IPS DF 6.9 (cell line): ENCODE measurements at places on chromosomes 13 and 19.

GRCh38 chr13:99886706-99887105, 84.9 kb downstream of the ZIC5 start:
- DNase-seq: no peak

- DNase-seq: no peak
These were observed 24.1 kb upstream of the CEACAM1 start for GRCh38 chr19:42552086-42553065.

DNA sequence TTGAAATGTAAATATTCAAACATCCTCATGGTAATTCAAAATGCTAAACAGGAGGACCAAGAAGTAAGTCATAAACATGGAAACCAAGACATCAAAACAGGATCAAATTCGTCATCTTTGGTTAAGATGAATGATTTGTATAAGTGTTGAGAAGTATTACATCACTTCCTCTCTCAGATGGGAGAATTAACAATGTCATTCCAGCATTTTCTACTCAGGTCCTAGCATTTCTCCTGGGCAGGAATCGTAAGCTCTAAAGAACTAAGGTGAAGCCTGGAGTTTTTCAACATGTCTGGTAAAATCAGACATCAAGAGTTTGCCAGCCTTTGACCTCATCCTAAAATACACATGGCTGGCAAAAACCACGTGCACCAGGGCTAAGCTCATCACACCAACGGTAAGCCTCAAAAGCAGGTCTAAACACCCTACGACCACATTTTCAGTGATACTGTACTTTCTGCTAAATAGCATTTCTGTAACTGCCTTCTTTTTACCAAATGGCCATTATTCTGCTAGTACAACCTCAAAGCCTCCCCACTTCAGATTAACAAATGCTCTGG, 24.8 kb downstream of the RANBP3 start:
- DNase-seq: no peak

GRCh38 chr19:2424686-2425621, 2.4 kb downstream of the TIMM13 start:
- no peak for DNase-seq

DNA sequence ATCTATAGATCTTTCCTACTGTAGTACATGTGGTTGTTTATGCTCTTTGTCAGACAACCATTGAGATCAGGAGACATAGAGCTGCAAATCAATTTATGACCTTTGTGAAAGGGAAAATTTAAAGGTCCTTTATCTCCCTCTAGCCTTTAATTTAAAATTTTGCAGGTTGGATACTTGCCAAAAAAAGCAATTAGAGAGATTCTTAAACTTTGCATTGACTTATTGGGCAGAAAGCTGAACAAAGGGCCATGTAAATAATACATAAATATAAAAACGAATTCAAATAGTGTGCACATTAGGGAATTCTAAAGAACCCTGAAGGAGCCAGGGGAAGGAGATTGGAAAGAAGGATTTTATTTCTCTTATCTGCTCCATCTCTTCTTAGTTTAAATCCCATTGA, 22.0 kb upstream of the RB1 start:
- DNase-seq: no peak

GRCh38 chr19:11261971-11262839, at the start of gene DOCK6:
Gene DOCK6, minus strand, starts transcription at chr19:11262524. Its CDS starts 84 bp downstream, at chr19:11262440.
- DNase-seq: no peak

DNA sequence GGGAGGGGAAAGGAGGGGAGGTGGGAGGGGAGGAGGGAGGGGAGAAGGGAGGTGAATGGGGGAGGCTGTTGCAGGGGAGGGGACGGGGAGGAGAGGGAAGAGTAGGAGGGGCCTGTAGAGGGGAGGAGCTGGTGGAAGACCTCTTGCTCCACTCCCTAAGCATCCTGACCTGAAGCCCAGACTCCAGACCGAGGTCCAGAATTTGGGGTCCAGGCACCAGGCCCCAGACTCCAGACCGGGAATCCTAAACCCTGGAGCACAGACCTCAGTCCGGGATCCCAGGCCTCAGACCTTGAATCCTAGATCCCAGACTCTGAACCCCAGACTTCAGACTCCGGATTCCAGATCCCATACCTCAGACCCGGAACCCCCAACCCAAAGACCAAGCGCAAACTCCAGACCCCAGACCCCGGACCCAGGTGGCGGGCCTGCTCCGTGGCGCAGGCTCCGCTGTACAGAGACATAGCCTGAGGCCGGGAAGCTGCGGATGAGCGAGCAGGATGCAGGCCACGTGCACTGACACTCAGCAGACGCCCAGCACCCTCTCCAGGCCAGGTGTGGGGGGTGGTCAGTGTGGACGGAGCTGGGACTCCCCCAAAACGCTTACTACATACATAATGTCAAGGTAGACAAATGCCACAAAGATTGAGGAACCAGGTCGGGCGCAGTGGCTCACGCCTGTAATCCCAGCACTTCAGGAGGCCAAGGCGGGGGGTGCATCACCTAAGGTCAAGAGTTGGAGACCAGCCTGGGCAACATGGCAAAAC, 710 bp upstream of the BTBD2 start:
- DNase-seq: no peak

GRCh38 chr13:40613192-40613818, 53.1 kb downstream of the FOXO1 start:
- DNase-seq: no peak

GRCh38 chr13:33642374-33643065, 175.4 kb upstream of the RFC3 start:
- DNase-seq: no peak

DNA sequence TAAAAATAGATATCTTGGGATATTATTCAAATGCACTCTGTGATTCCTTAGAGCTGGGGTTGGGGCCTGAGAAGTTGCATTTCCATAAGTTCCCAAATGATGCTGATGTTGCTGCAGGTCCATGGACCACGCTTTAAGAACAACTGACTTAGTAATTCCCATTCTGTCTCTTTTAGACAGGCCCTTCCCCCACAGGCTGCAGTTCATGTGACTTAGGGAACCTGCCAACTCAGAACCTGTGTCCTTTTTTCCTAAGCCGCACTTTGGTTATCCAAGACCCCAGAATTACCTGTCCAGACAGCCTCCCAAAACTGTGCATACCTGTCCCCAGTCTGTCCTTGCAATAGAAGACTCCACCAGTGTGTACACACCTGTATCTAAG, 1.7 kb upstream of the ITGBL1 start:
- DNase-seq: no peak

GRCh38 chr13:27306364-27306763, 35.7 kb downstream of the RASL11A start:
- DNase-seq: no peak

DNA sequence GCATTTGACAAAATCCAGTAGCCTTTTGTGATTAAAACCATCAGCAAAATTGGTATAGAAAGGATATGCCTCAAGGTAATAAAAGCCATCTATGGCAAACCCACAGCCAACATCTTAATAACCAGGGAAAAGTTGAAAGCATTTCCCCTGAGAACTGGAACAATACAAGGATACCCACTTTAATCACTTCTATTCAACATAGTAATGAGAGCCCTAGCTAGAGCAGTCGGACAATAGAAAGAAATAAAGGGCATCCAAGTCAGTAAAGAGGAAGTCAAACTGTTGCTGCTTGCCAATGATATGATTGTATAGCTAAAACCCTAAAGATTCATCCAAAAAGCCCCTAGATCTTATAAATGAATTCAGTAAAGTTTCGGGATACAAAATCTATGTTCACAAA, 1510.3 kb downstream of the PCDH9 start:
- no peak for DNase-seq

DNA sequence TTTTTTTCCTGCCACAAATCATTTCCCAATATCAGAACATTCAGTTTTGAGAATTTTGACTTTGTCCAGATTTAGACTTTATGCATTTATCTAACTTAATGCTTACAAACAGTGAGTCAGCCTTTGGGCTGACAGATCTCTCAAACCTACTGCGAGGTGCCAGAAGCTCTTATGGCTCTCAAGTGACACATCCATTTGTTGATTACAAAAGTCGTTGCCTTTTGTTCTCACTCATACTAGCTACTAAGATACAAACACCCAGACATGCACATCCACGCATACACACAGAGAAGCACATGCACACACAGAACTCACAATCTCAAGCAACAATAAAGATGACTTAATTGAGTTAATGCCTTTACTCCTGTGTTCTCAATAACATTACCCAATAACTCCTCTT, 1147.5 kb downstream of the DIAPH3 start:
- no peak for DNase-seq

DNA sequence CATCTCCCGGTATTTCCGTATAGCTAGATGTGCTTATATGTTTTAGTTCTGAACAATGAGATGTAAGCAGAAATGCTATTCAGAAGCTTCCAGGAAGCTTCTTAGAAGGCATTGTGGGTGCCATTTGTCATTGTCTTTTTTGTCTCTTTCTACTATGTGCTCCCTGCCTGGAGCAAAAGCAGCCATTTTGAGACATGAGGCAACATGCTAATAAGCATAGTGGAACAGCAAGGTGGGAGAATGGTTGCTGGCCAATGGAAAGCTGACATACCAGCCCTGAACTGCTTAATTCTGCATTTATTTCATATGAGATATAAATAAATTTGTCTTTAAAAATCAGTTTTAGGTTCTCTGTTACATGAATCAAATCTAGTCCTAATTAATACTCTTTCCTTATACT, 299.7 kb downstream of the LMO7 start:
- DNase-seq: peak; percentile 37

- no peak for DNase-seq
These were observed 47.4 kb upstream of the SERPINE3 start for GRCh38 chr13:51292000-51292565.

DNA sequence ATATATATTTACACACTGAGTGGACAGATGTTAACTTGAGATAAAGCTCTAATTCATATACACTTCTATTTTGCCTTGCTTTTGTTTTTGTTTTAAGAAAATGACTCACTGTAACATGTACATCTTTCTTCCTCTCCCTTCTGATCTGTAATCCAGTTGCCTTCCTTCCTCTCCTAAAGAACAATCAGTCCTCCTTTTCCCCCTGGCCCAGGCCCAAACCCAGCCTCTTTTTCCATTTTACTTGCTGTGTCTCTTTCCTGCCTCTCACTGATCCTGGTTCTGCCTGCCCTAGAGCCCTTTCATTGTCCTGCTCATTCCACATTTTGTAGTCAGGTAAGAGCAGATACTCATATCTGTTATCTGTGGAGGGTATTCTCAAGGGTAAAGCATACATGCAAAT, 50.8 kb downstream of the ZAR1L start:
- DNase-seq: no peak

GRCh38 chr19:4557971-4558941, 1.2 kb downstream of the SEMA6B start:
- DNase-seq: no peak

- DNase-seq: no peak
These were observed 14.6 kb upstream of the SIN3B start for GRCh38 chr19:16814526-16815100.

DNA sequence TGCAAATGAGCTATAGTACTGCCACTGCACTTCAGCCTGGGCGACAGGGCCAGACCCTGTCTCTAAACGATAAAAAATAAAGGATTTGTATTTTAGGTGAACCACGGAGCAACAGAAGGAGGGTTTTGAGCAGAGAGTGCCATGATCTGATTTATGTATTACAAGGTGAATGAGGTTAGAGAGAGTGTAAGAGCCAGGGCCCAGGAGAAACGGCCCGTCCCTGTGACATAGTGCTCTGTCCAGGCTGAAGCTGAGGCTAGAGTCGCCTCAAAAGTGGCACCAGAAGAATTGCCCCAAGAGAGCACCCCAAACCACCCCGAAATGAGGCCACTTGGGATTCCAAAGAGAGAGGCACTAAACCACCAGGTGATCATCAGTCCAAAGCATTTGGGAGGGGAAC, 16.9 kb downstream of the MAG start:
- no peak for DNase-seq

DNA sequence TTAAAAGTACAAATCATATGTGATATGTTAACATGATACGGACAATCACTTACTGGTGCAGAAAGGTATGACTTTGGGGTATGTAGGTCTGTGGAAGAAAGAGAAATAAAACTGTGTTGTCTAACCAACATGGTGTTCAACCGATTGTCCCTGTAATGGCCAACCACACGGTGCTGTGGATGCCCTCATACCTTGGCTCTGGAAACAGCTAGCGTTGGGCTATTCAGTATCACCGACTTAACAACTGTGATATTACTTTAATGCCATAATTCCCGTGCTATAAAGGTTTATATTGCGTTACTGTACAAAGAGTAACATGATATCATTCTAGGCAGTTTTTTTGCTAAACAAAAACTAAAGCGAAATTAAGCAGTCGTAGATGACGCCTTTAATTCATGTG, 448.3 kb downstream of the EFNB2 start:
- no peak for DNase-seq

GRCh38 chr13:39347926-39348901, 254.8 kb downstream of the LHFPL6 start:
- DNase-seq: no peak

- DNase-seq: no peak
These were observed 78.7 kb downstream of the WTIP start for GRCh38 chr19:34560229-34560628.

DNA sequence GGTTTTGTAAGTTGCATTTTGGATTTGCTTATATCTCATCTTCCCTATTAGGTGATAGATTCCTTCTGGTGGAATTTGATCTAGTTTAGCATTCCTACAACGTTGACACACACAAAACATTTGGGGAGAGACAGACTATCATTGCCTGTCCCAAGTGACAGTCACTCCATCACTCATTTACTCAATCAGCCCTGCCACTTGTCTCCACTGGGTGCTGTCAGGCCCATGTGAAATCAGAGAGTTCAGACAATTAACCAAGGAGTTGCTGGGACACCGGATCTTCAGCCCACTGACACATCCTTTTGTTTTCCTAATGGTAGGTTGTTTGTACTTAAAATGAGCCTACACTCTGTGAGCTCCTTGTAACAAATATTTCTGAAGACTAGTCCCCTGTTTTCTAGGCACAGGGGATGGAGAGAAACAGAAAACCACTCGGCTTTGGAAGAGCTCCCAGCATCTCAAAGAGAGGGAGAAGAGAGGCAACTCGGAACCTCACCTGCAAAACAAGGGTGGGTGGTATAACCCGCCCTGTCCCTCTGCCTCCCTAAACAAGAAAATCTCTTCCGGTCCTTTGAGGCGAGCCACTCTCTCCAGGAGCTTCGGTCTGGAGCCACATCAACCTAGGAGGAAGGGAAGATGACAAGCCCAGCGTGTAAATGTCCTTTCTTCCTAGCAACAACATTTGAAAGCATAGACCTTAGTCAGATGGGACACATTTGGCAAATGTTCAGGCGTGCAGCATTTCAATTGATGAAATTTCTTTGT, 440.9 kb upstream of the KLF12 start:
- DNase-seq: no peak

DNA sequence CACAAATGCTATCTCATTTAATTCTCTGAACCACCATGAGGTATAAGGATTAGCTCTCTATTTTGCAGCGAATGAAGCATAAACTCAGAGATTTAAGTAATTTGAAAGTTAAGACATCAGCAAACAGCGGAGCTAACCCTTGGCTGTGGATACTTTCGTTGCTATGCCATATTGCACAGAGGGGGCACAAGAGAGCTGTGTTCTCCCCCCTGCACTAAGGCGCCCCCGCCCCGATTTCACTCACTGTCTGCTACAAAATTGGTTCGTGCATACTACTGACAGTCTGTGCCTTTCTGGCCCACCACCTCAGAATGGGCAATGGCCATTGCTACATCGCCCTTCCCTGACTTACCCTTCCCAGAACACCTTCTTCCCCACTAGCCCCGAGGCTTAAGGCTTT, 105.7 kb upstream of the OBI1 start:
- DNase-seq: no peak
